Activated CD4-positive, alpha-beta T cell treated with anti-CD3 and anti-CD28 coated beads for 48 hours (primary cell): ENCODE measurements at places on chromosomes 7 and 10.

DNA sequence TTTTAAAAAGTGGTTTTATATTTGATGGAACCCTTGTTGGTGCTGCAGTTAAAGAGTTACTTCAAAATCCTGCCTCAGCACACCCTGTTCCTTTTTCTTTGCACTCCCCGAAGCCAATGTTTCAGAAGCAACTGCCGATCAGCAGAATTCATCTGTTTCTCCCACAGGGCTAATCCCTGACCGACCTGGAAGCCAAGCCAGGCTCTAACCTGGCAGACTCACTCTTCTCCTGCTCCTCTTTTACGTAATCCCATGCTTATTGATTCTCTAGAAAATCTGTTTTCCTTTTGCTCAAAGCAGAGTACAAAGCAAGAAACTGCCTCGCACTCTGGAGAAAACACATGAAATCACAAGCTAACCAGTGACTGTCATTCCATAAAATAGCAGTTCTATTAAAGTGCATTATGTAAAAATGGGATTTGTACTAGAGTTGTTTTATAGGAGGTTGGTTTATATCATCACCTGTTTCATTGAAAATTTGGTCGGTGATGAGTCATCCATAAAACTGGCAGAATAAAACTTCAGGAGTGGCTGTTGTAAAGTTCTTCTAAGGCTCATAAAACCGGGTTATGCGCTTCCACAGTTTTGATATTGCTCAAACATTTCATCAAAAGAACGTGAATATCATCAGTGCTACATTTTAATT lies 99.9 kb downstream of the CNTNAP2 start:
- no peak for DNase-seq

- no peak for DNase-seq
Observed at GRCh38 chr10:33199731-33200232, 134.7 kb downstream of the NRP1 start.

DNA sequence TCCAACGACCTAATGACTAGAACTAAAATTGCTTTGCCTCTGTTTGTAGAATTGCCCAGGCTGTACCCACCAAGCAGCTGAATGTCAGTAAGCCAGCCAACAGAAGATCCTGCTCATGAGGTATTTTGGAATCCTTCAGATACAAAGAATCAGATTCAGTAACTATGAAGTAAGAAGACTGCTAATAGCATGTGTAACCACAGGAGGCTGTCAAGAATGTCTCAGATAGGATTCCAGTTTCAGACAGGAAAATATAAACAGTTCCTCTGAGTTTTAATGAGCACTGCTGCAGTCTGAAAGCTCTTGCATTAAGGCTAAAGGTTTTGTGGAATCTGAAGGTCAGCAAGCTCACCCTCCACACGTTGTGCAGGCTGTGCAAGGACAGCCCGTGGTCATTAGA lies 112.6 kb upstream of the ADAM12 start:
- no peak for DNase-seq

DNA sequence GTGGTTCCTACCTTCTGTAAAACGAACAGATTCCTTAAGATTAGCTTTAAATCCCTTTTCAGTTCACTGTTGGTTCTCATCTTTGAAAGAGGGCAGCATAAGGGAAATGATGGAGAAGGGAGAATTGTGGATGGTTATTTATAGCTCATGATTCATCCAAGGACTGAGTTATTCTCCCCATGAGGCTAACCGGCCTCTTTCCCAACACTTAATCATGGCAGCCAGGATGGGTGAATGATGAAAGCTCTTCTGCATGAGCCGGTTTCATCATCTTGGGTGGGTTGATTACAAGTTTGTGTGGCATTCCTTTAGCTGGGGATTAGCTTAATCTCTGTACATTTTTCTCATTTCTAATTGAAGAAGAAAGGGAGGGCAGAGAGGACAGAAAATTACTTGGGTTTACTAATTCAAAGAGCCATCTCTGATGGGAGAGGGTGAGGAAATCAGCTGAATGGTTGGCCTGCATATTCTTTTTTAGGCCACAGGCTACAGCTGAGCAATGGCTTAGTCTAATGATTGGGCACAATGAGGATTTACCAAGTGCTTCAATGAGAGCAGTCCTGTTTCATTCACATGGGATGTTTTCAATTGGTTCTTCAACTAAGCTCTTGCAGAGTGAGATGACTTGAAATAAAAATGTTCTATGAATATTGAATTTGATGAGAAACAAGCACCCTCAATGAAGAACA lies 250.0 kb downstream of the BMPER start:
- no peak for DNase-seq

GRCh38 chr7:150413640-150414081 lies 34.5 kb downstream of the ZNF775 start:
- DNase-seq, result no peak

DNA sequence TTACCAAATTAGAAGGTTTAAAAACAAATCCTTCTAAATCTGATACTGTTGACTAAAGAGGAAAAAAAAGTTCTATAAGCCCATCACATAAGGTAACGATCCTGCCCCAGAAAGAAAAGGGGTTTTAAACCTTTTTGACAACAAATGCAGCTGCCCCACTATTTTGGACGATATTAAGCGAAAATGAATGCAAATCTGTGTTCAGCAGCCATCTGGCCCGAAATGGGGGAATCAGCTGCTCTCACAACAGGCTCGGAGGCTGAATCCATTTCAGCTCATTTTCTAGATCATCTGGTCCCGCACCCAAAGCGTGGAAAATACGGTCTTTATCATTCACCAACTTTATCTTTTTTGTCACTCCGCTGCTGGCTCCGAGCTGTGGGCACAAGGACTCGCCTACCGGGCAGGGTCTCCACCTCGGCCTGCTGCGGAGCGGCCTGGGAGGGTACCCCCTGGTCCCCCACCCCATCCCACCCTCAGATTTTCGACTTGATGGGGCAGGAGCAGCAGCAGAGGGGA lies 2.4 kb upstream of the EBF3 start:
- DNase-seq, result no peak

DNA sequence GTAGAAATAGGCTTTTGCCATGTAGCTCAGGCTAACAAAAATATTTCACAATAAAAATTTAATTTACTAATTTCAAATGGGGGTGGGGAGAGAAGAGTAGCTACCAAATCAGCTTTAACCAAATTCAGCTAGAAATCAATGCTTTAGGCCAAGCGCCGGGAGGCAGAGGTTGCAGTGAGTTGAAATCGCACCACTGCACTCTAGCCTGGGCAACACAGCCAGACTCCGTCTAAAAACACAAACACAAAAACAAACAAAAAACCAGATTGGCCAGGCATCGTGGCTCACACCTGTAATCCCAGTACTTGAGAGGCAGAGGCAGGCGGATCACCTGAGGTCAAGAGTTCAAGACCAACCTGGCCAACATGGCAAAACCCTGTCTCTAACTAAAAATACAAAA lies 9.4 kb downstream of the UBE2H start:
- no peak for DNase-seq

- DNase-seq, result no peak
Observed at GRCh38 chr7:32037650-32038198, 32.5 kb downstream of the PDE1C start.

- DNase-seq, result no peak
Observed at GRCh38 chr10:112141292-112141691, 42.3 kb downstream of the GPAM start.

DNA sequence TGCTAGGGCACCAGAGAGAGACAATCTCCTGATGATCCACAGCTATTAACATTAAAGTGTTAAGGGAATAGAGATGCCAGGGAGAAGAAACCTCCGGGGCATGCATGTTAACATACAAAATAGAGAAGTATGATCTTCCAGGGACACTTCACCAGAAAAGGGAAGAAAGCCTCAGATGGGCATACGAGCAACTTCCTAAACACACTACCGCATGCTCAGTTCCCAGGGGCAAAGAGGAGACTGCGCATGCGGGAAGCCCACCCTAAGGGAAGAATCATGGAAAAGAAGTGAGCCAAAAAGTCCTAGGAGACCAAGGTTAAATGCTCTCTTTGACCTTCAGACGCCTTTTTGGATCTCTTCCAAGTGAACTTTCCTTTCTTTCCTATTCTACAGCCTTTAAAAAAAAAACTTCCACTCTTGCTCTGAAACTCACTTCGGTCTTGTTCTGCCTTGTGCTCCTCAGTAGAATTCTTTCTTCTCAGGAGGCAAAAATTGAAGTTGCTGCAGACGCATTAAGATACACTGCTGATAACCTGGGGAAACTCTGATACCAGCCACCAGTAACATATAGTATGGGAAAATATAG lies 1211.3 kb downstream of the REEP3 start:
- no peak for DNase-seq

DNA sequence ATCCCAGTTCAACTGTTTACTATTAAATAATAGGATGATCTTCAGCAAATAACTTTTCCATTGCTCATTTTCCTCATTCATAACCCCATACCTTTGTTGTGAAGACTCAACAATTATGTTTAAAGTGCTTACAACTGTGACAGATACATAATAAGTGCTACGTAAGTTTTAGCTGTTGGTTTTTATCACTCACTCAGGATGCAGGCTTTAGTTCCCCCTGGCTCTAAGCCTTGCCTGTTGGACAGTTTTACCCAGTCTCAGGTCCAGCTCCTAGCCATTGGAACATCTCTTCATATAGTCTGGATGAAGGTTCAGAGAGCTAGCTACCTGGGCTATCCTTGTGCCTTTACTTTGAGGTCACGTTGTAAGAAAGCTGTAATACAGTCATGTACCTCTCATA lies 353.2 kb downstream of the CRPPA start:
- no peak for DNase-seq
